Fibroblast of skin of left quadriceps (primary cell): ENCODE measurements at places on chromosomes 11 and 22.

GRCh38 chr11:129787532-129788155 lies 28.0 kb upstream of the TMEM45B start:
- DNase-seq = no peak

GRCh38 chr11:17544181-17544622 lies at the start of gene USH1C:
Gene USH1C (minus strand): TSS chr11:17544416. CDS start chr11:17544307, 109 bp downstream.
- DNase-seq = no peak

GRCh38 chr11:45289369-45289768 lies 3.2 kb upstream of the SYT13 start:
- DNase-seq = no peak

- DNase-seq = no peak
Measured at GRCh38 chr11:66956689-66957290, 1.4 kb downstream of the PC start.

GRCh38 chr22:47281126-47282106 lies 519.0 kb downstream of the TBC1D22A start:
- DNase-seq = no peak

GRCh38 chr22:36644333-36644757 lies 59.2 kb downstream of the CACNG2 start:
- peak; percentile 78 for DNase-seq

- no peak for DNase-seq
Measured at GRCh38 chr11:65556470-65557279, 1.5 kb downstream of the LTBP3 start.

DNA sequence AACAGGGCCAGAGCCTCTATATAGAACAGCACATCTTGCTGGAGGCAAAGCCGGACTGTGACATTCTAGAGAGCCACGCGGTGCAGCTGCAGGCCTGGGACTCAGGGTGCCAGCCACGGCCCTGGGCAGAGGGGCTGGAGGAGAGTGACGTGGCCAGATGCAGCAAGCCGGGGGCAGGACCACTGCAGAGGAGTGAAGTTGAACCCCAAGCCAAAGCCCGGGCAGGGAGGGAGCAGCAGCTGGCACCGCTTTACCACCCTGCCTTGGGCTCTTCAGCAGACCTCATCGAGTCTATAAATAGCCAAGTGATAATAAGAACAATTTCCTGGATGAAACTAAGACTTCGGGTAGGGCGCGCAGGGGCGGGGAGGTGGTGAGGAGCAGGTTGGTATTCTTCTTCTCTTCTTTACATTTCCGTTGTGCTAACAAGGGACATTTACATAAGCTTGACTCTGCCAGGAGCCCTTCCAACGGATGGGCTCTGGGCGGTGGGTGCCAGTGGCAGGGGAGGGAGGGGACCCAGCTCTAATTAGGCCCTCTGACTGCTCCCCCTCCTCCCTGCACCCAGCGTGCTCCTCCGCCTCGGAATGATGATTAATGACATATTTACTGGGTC lies 110.2 kb downstream of the ST3GAL4 start:
- DNase-seq = no peak

GRCh38 chr11:31770011-31770700 lies 41.0 kb downstream of the PAX6 start:
- no peak for DNase-seq

- DNase-seq = no peak
Measured at GRCh38 chr22:40044870-40045834, 50.4 kb downstream of the FAM83F start.

DNA sequence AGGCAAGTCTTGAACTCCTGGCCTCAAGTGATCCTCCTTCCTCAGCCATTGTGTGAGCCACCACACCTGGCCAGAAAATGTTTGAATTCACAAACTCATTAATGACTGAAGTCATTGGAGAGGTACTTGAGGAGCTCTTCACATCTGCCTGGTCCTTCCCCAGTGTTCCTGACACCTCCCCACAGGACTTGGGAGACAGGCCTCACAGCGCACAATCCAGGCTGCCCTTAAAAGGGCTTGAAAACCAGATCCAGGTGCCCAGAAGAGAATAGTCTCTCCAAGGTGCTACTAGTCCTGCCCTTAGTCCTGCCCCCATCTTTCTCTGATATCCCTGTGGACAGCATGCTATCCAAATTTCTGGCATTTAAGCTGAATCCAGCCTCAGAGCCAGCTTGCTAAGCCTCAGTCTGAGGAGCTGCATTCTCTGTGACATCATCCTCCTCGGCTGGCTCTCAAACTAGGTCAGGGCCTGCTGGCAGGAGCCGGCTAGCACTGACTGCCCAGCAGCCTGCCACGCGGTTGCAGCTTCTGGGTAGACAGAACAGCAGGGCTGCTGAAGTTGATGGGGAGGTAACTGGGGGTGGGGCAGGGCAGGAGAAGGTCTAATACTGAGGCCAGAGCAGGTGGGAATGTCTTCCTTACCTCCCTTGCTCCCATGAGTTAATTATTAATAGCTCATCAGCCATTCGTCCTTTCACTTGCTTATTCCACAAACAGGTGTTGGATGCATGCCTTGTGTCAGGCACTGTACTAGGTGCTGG lies 35.3 kb upstream of the NECTIN1 start:
- DNase-seq = no peak
